NCI-H524 treated with DMSO at 0.1 percent for 48 hours (cell line): ENCODE measurements at places on chromosomes 6 and 20.

DNA sequence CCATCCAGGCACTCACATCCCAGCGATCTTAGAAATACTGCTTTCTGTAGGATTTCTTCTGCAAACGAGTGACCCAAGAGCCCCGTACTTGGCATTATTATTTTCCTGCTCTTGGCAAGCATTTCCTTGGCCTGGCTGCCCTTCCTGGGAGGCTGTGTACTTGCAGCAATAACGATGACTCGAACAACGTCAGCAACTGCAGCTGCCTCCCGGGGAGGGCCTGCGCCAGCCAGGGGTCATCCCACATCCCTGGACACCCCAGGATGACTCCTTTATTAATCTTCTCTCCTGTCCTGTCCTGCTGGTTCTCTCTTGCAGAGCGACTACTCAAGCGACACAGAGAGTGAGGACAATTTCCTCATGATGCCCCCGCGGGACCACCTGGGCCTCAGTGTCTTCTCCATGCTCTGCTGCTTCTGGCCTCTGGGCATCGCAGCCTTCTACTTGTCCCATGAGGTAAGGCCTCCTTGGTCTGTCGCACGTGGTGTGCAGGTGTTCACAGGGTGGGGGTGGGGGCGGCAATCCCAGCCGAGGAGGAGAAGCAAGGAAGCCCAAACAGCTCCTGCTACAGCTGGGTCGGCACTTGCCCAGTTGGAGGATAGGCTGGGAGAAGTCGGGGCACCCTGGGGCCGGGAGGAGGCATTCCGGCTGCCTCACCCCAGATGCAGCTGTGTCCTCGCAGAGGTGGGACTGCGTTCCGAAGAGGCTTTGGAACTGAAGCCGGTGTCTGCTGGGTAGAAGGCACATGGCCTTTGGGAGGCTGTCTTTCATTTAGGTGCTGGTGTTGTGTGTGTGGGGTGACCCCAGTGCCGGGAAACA is 115.3 kb downstream of the SYNDIG1 start:
- DNase-seq = no peak

DNA sequence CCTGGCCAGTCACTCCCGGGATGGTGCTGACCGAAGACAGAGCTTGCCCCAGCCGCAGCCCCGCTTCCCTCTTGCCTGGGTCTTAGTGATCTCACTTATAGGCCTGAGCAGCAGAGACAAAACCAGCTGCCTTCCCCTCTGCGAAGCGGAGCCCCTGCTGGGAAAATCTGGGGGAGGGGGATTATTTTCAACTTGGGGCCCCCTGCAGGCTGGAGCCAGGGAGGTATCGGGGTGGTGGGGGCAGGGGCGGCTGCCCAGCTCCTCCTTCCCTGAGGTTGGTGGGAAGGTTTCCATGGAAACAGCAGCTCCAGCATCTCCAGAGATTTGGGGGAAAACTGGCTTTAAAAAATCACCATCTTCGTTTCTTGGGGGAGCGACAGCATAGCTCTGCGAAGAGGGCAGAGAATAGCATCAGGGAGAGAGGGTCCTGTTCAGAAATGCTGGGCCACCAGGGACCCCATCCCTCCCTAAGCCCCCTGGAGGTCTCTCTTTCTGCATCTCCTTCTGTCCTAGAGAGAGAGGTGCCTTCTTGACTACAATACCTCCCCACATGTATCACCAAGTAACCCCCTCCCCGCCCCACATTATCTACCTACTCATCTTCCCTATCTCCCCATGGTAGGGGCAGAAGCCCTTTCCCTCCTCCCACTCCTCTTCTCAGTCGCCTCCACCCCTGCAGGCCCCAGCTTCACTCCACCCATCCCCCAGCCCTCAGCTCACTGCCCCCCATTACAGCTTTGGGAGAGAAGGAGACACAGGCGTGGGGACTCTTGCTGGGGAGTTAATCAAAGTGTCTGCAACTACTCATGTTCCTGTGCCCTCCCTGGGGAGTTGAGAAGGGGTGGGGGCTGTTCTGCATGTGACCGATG is 88.4 kb upstream of the CCDC167 start:
- DNase-seq = peak; percentile 16

GRCh38 chr6:138572167-138572875 is 73.0 kb upstream of the NHSL1 start:
- DNase-seq = peak; percentile 88

GRCh38 chr20:4046311-4046924 is 31.1 kb upstream of the RNF24 start:
- DNase-seq = no peak

DNA sequence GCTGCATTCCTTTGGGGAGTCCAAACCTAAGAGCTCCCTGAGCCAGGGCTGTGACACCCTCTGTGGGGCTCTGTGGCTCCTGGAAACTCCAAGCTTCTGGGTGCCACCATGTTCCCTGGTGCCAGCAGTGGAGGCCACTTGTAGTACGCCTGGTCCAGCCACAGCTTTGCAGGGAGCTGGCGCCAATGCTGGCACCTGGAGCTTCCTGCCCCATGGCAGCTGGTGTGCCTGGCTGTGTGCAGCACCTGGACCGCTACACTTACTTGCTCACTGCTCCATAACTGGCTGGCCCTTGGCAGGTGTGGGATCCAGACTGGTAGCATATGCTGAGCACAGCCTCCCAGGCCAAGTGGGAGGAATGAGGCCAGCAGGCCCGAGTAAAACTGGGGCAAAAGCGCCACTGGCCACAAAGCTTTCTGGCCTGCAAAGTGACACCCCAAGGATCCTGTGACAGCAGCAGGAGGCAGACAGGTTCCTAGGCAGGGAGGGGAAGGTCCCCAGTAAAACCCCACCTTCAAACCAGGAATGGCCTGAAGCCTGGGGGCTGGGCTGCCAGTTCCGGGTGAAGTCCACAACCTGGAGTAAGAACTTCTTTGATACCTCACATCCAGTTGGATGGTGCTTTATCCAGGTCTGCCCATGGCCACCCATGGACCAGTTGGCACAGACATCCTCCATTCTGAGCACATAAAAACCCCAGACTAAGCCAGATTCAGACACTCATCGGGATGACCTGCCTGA is 461.0 kb downstream of the TBC1D32 start:
- DNase-seq = no peak
